ENCODE measurements at places on chromosomes 3 and 15.

DNA sequence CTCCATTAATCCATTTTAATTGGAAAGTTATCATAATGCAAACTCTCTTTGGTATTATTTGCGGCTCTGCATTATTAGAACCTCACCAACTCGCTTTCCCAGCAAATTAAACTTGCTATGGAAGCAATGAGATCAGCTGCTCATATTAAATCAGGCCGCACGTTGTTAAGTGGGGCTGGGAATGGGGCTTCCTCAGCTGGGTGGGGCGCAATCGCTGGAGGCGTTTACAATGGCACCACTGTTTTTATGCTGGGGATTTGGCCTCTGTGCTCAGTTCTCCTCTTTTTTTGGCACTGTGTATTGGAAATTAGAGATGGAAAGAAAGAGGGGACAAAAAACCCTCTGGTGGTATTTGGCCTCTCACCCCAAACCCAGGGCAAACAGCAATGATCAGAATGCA, 72.2 kb downstream of the RPLP1 start:
- DNase-seq = no peak

- no peak for DNase-seq
Measured at GRCh38 chr3:24145981-24146822, 201.1 kb downstream of the NR1D2 start.

DNA sequence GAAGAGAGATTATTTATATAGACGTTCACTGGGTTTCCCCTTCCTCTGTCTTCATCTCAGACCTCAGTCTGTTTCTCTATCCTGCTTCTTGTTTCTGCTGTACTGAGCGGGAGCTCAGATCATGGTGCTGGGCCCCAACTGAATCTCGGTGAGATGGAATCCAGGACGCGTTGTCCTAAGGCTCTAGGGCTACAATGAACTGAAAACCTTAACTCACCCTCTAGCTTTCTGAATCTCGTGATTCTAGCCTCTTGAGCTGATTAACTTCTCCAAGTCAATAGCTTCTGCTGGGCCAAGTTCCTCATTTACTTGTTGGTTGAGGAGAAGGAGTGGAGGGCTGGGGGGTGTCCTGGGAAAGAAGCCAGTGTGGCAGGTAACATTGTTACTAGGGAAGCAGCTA, 32.7 kb upstream of the MAP3K13 start:
- no peak for DNase-seq

DNA sequence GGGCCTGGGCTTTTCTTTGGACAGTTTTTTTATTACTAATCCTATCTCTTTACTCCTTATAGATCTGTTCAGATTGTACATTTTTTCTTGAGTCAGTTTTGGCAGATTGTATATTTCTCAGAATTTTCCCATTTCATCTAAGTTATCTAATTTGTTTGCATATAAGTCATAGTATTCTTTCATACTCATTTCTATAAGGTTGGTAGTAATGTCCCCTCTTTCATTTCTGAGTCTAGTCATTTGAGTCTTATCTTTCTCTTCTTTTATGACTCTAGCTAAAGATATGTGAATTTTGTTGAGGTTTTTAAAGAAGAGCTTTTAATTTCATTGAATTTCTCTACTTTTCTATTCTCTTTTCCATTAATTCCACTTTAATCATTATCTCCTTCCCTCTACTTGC, 27.2 kb downstream of the TRPM1 start:
- DNase-seq = no peak

GRCh38 chr3:168870892-168871291, 775.2 kb upstream of the GOLIM4 start:
- DNase-seq = no peak
